Mesendoderm (in vitro differentiated cells): ENCODE measurements at places on chromosomes 2 and 18.

DNA sequence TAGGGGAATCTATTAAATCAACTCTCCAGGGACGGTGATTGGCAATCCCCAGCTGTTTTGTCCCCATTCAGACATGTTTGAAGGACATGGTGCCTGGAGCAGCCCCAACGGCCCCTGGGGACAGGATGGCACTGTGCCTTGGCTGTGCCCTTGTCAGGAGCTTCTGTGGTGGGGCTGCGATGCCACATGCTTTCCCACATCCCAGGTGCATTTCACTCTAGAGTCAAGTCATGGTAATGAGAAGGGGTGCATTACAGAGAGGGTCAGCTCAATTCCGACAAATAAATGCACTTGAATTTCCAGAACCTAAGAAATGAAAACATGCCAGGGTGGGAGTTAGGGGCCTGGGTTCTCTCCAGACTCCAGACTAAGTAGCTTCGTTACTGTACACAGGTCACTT lies 289.4 kb upstream of the PXDN start:
- DNase-seq: no peak

- DNase-seq: no peak
Measured at GRCh38 chr2:43738257-43738656, 35.6 kb upstream of the DYNC2LI1 start.

- DNase-seq: no peak
Measured at GRCh38 chr2:110215566-110216158, 3.3 kb upstream of the MTLN start.

DNA sequence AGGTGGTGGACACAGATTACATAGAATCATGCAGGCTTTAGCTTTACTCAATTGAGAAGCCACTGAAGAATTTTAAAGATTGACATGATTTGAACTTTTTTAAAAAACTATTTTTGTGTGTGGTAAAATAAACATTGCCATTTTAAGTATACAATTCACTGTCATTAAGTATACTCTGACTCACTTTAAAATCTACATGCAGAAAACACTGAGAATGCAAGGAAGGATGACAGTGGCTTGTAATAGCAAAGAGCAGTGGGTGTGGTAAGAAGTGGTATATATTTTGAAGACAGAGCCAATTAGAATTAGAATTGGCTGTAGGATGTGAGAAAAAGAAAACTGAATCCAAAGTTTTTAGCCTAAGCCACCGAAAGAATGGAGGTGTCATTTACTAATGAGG lies 14.9 kb downstream of the TRMT61B start:
- no peak for DNase-seq

DNA sequence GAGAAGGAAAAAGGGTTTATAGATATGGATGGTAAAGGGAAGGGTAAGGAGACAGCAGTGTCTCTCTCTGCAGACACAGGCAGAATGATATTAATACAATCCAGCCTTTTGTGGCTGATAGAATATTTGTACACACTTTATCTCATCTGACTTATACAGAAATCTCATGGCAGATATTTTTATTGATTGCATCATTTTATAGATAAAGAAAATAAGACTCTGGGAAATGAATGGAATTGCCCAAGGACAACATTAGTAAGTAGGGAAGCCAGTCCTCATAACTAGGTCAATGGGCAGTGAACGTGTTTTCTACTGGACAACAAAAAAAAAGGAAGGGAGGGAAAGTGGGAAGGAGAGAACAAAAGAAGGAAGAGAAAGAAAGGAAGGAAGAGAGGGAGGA lies 236.4 kb upstream of the EPHA4 start:
- DNase-seq: no peak

DNA sequence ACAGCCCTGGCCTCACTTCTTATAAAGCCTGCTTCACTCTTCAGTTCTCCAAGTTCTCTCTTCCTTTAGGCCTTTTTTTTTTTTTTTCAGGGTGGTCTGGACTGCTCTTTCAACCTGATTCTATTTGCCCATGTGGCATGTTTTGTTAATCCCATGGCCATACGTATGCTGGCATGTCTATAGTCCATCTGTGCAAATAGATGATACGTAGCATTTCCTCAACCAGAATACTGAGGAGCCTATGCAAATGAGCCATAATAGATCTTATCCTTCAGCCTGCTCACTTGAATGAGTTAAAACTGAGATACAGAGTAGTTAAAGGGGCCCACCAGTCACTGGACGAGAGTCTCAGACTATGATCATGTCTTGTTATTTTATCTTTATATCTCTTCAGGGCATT lies 265.2 kb upstream of the CXCR4 start:
- no peak for DNase-seq

GRCh38 chr2:37774976-37775907 lies 103.8 kb upstream of the CDC42EP3 start:
- DNase-seq: no peak

GRCh38 chr2:160349306-160349705 lies 144.3 kb downstream of the RBMS1 start:
- DNase-seq: no peak

DNA sequence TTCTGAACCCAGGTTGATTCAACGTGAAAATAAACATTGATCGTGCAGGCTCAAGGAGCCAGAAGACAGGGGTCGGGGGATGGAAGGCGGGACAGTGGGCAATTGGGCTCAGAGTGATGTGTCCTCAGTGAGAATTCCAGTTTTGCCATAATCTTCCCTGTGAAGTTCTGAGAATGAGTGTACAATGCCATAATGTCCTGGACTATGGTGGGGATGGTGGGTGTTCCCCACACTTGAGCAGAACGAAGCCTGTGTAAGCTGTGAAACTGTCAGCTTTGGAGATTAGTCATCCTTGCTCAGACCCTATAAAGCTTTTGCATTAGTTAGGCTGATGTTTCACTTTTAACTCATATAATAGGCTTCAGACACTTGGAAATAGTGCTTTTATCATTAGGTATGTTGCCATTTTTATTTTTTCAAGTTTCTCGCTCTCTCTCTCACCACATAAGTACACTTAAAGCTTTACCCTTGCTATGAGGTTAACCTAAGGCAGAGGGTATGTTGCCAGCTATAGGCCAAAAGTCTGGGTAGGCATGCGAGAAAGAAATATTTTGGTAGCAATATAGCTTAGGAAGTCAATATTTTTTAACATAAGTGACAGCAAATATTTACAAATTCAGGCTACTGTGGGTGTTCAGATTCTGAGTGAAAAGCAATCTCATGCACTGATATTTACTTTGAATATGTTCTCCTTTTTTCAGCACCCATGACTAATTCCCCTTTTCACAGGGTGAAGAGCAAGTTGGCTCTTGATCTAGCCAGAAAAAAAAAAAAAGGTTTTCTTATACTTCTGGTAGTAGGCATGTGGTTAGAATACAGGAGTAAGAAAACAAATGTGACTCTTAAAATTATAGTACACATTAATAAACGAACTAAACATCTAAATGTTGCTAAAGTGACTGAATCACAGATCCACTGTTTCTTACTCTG lies 47.2 kb downstream of the CDC42EP3 start:
- DNase-seq: no peak

- no peak for DNase-seq
Measured at GRCh38 chr2:198371921-198372543, 567.6 kb downstream of the PLCL1 start.

DNA sequence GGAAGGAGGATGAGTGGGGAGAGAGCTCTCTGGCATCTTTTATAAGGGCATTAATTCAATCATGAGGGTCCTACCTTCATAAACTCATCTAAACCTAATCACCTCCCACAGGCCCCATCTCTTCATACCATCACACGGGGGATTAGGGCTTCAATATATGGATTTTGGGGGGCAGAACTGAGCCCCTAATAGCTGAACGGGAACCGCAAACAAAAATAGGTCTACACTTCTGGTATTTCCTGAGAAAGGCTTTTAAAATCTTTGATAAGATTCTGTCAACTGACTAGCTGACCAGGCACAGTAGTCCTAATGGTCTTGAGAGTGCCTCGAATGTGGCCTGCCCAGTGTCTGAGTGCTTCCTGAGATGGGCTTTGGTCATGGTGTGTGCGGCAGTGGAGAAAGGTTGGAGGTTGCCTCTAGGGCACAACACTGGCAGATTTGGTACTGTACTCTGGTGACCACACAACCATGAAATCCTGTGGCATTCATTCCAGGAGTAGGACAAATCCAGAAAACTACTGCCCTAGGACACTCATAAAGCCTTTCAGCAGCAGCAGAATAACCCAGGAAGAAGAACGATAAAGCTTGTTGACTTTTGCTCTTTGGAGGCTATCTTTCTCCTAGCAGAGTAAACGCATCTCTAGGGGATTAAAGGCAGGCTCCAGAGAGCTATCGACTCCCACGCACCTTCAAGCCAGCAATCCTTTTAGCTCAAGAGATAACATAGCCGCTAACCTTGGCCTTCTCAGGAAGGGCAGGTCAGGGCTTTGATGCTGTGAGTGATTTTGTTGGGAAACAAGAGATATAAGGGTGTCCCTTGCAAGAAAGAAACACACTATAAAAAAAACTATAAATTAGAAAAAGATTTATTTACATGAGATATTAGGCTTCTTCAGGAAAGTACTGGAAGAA lies 12.3 kb upstream of the APOB start:
- DNase-seq: peak; percentile 77

DNA sequence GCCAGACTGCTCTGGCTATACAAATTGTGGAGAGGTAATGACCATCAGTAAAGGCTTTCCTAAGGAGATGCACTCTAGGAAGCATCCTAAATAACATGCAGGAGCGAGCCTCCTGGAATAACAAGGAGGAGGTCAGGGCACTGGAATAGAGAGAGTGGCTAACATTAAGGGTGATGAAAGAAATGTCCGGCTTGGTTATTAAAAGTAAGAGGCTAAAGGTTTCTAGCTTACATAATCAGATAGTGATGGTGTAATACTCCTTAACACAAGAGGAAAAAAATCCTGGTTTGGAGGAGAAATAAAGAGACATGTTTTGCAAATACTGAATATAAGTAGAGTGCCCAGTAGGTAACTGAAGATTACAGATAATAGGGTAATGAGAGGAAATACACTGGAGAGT lies 365.7 kb downstream of the ZEB2 start:
- no peak for DNase-seq

- DNase-seq: no peak
Measured at GRCh38 chr2:185417111-185417510, 321.5 kb upstream of the FSIP2 start.

DNA sequence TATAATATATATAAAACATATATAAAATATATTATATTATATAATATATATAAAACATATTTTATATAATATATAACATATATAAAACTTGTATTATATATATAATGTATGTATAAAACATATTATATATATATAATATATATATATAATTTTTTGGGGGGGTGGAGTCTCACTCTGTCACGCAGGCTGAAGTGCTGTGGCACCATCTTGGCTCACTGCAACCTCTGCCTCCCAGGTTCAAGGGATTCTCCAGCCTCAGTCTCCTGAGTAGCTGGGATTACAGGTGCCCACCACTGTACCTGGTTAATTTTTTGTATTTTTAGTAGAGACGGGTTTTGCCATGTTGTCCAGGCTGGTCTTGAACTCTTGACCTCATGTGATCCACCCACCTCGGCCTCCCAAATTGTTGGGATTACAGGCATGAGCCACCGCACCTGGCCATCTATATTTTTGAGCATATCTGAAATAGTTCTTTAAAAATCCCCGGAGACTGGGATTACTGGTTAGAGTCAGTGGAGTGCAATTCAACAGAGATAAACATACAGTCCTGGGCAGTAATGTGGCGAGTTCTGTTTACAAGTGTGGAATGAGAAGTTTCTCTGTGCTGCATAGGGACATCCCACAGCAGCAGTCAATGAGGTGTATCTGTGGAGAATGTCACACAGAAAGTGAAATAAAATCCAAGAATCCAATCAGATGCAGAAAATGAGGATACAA lies 208.4 kb downstream of the MYCN start:
- no peak for DNase-seq

- no peak for DNase-seq
Measured at GRCh38 chr2:200681697-200682096, 95.9 kb downstream of the AOX1 start.

GRCh38 chr18:38587571-38587970 lies 1022.0 kb upstream of the CELF4 start:
- no peak for DNase-seq

DNA sequence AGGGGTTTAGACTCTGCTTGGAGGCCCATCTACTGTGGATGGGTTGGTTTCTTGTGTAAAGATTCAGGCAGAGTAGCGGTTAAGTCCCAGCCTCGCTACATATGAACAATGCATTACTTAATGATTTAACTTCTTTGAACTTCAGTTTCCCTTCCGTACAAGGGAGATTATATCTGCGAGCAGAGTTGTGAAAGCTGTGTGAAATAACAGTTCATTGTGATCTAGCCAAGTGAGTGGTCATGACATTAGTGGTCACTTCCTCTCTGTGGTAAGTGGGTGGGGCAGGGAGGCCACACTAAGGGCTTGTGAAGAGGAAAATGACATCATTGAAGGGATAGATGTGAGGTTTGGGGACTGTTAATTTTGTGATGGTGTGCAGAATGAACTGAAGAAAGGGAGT lies 14.1 kb upstream of the MEX3C start:
- DNase-seq: no peak

- no peak for DNase-seq
Measured at GRCh38 chr2:62498739-62499138, 7.3 kb downstream of the TMEM17 start.

DNA sequence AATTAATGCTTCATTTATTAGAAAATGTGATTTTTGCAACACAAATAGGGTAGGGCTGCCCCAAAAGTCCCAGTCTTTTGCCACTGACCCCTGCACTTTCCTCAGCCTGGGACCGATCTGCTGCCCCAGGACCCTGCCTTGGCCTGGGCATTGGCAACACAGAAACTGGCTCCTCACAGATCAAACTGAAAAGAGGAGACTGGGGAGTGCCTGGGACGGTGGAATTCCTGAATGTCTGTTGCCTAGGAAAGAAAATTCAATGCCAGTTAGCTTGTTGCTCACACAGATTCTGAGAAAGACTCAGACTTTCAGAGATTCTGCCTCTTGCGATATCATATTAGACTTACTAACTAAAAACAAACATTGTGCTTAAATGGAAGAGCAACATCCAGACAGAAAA lies 211.2 kb downstream of the VAPA start:
- no peak for DNase-seq

DNA sequence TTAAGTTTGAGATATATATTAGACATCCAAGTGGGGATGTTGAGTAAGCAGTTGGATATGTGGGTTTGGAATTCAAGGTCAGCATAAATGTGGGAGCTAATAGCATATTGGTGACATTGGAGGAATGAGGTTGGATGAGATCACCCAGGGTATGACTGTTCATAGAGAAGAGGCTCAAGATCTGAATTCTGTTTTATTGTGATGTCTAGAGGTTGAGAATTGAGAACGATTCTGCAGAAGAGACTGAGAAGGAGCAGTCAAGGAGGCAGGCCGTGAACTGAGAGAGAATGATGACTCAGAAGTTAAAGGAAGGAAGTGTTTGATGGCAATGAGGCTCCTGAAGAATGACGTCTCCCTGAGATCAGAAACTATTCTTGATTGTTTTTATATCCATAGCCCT lies 5.9 kb downstream of the SERPINB11 start:
- DNase-seq: no peak
